ENCODE measurements at places on chromosomes 6 and 20.
A peak's percentile ranks its signal among the peaks of the same experiment; 100 is the strongest.

DNA sequence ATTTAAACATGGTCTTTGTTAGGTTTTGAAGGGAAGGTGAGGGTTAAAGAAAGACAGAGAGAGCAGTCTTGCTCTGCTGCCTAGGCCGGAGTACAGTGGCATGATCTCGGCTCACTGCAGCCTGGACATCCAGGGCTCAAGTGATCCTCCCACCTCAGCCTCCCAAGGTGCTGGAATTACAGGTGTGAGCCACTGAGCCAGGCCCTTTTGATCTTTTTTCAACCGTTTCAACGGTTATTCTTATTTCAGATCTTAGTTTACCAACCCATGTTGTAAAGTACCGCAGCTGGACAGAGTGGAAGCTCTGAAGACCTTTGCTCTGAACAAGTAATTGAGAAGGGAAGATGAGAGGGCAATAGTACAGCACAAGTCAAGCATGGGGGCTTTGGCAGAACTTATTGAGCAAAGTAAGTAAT is 1.2 kb upstream of the SRPK1 start:
- DNase-seq, result no peak

DNA sequence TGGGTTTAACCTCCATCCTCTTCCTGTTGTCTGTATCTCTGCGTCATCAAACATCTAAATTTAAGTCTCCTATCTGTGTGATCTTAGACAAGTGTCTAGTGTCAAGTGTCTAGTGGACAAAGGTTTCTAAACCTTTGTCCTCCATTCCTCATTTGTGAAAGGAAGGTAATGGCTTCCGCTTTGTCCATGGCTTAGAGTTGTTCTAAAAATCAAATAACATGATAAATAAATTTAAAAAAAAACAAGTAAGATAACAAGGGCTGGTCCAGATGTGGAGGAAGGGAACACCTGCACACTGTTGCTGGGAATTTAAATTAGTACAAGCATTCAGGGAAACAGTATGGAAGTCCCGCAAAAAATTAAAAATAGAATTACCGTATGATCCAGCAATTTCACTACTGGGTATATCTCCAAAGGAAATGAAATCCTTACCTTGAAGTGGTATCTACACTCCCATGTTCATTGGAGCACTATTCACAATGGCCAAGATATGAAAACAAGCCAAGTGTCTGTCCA is 17.6 kb upstream of the SERPINB1 start:
- no peak for DNase-seq

DNA sequence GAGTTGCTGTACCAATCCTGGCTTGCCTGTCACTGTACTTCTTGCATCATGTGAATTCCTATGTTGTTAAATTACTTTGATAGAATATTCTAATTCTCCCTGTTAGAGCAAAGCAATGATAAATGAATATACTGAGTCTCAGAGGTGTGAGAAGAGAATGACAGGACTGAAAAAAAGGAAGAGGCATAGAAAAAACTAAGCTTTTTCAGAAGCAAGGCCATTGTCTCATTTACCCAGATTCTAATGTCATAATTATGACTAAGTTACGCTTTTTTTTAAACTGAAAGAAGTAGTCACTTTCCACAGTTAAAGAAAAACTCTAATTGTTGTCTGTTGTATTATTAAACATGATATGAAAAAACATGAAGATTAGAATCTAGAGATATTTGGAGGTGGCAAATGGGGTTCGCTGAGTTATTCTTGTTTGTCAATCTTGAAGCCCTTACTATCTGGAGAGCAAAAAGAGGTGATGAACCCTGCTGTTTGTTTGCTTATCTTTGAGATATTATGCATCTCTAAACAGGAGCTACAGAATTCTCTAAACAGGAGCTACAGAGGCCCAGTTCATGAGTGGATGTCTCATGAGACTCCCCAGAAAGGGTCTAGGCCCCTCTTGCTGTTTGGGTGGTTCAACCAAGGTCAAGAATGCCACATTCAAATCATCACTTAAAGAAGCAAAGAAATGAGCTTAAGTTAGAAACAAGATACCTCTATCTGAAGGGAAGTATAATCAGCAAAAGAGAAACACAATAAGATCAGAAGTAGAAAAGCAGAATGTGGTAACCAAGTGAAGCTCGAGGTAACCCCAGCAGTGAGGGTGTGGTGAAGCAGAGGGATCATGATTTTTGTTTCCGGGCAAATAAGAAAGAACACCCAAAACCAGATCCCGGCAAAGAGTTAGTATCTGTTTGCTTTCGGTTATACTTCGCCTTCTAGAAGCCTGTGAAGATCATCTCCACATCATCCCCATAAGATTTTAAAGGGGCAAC is 33.3 kb upstream of the THEMIS start:
- peak; percentile 68 for DNase-seq

- peak; percentile 35 for DNase-seq
Measured at GRCh38 chr20:3818155-3819151, 1.9 kb upstream of the AP5S1 start.

DNA sequence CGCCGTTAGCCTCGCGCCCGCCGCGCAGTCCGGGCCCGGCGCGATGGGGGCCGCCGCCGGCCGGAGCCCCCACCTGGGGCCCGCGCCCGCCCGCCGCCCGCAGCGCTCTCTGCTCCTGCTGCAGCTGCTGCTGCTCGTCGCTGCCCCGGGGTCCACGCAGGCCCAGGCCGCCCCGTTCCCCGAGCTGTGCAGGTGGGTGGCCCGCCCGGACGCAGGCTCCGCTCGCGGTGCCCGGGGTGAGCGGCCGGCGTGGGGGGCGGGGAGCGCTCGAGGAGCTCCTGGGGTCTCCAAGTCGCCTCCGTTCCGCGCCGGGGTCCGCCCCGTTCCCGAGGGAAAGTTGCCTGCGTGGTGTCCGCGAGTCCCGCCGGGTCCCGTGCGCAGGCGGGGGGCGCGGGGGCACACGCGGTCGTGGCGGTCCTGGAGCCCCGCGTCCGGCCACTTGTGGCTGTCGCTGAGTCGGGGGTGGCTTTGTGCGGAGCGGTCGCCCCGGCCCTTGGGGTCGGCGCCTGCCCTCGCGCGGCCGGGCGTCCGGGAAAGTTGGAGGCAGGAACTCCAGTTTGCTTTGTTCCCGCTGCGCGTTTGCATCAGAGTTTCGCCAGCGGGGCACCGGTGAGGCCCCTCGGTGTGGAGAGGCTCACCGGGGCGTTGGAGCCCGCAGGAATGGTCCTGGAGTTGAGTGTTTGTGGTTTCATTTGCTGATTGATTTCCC is 476 bp downstream of the IGF2R start:
- DNase-seq, result no peak

- DNase-seq, result no peak
Measured at GRCh38 chr6:6907286-6907685, 200.5 kb upstream of the RREB1 start.

DNA sequence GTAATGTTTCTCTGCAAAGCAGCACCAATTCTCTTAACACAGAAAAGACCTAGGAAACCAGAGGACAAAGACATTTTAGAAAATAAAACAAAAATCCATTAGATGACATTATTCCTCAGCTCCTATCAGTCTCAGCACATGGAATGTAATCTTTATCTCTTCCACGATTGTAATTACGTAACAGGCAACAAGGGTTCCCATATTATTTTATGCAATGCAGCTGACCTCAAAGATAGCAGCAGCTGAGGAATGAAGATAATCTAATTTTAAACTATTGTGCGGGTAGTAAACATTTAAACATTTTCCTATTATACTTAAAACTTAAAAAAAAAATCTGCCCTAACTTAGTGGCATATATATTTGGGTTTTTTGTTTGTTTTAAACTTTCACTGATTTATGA is 33.0 kb upstream of the PTCHD4 start:
- no peak for DNase-seq

DNA sequence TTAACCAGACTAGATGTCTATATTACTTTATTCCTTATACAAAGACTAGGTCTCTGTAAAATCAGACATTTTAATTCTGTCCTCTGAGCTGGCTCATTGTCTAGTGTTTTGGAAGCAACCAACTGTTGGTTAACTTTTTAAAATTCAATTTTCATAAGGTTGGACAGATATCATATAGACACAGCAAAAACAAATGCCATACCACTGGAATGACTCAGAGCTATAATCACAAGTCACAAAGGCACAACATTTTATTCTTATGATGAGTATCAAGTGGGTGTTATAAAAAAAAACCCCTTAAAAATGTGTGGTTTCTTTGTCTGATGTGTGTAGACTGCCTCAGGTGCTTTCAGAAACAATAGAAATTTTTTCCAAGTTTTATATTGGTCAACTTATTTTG is 296.2 kb upstream of the MARCKS start:
- no peak for DNase-seq

DNA sequence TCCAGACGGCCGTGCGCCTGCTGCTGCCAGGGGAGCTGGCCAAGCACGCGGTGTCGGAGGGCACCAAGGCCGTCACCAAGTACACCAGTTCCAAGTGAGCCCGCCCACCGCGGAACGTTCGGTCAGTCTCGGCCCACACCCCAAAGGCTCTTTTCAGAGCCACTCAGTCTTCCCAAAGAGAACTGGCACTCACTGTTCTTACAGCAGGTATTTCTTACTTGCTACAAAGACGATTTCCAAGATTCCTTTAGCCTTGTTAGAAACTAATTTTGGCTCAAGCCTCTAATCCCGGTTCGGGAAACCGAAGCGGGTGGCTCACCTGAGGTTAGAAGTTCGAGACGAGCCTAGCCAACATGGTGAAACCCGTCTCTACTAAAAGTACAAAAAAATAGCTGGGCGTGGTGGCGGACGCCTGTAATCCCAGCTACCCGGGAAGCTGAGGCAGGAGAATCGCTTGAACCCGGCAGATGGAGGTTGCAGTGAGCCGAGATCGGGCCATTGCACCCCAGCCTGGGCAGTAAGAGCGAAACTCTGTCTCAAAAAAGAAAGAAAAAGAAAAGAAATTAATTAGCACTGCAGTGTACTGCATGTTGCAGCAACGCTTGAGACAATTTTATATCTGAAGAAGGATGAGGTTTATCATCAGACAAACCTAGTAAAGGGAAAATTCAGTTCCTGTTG is 73.1 kb downstream of the OR2B2 start:
- no peak for DNase-seq

DNA sequence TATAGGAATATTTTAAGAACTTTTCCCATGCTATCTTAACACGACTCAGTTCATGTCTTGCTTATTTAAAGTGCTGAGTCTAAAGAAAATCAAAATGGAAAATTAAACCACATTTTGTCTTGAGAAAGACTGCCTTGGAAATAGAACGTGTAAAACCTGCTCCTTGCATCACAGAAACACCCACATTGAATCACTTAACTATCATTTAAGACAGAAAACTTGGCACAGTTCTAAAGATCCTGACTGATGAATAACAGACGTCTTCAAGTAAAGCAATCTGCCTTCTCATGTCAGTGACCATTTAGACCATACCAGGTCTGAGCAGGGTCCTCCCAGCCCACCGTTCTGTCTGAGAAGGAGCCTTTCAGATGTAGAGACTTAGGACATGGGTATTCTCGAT is 7.4 kb downstream of the PERP start:
- no peak for DNase-seq

DNA sequence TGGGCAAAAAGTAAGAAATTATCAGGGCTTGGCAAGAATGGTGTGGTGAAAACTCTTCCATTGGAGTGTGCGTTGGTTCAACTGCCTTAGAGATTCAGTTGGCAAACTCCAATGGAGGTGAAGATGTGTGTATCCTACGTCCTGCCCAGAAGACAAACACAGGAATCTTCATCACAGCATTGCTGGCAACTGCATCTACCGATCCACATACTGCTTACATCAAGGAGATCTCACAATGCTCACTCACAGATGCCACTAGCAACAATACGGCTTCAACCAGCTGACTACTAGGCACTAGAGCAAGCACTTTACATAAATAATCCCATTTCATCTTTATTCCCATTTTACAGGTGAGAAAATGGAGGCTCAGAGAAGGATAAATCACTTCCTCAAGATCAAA is 10.0 kb upstream of the SPO11 start:
- DNase-seq, result no peak

DNA sequence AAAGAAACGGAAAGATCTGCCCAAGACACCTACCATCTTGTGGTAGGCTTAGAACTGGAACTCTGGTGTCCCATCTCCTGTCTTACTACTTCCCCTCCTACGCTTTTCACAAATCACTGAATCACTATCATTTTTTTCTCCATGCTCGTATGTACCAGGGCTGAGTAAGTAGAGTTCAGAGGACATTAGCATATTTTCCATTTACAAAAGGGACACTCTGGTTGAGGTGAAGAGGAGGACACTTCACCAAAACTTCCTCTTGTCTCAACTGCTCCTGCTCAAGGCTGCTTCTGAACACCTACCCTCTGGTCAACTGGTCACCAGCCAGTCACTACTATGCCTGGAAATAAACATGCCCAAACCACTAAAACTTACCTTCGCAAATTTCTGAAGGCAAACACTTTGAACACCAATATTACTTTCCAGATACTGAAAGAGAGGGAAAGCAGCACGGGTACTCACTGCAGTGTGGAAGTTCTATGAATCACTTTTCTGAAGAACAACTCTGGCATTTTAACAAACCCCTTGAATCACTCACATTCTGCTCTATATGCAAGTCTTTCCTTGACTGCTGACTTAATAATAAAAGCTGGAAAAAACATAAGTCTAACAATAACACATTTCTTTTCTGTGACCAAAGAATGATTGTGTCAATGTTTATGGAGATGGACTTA is 123.3 kb downstream of the INSM1 start:
- no peak for DNase-seq
